ENCODE measurements at places on chromosomes 12 and 14.

DNA sequence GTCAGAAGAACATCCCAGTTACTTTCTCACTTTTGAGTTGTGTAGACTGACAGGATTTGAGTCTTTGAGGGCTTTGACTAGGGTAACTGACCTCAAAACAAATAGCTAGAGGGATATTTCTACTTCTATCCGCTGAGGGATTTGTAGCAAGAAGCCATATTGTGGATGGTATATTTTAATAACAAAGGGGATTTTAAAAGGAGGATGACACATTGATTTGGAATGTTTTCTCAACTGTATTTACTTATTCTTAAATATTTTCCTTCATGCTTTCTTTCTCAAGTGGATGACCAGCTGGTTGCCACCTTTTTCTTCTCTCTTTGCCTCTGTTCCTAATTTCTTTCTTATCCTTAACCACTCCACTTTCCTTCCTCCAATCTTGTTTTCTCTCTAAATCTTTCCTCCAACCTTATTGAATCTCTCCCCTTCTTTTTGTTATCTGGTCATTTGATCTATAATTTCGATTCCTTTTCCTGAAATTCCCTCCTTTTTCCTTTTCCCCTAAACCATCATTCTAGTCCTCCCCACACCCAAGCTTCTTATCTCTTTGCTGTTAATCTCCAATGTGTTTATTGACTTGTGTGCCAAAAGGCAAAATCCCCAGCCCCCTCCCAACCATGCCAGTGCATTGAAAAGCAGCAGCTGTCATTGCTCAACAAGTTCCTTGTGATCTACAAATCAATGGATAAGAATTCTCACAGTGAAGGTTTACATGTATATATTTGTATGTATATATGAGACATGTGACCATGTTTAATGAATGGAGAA lies 411.6 kb downstream of the RAD51B start:
- no peak for DNase-seq

GRCh38 chr12:89783359-89784060 lies 74.9 kb upstream of the ATP2B1 start:
- DNase-seq: no peak

DNA sequence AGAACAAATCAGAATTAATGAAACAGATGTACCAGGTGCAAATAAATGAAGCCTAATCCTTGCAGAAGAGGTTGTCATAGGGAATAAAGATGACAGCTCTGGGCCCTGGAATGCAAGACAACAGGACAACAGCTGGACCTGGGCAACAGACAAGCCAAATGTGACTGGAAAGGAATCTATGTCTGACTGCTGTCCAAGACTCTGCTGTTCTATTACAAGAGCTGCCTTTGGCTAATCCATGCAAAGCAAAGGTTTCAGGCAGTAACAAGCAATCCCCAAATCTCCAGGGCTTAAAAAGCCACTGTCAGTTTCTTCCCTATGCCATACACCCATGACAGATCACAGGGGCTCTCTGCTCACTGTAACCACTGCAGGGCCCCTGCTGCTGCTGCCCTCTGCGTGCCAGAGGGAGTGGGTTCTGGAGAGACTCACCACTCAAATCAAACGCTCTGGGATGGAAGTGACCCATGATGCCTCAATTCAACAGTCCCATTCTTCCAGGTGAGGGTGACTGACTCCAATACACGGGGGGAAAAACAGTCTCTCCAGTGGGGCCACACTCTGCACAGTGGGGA lies 218.9 kb upstream of the SFSWAP start:
- no peak for DNase-seq

- no peak for DNase-seq
Measured at GRCh38 chr12:71130521-71131069, 27.2 kb downstream of the TSPAN8 start.

GRCh38 chr14:72610096-72610830 lies 283.6 kb downstream of the DPF3 start:
- no peak for DNase-seq

- DNase-seq: no peak
Measured at GRCh38 chr14:69657950-69658355, 46.6 kb downstream of the SUSD6 start.

DNA sequence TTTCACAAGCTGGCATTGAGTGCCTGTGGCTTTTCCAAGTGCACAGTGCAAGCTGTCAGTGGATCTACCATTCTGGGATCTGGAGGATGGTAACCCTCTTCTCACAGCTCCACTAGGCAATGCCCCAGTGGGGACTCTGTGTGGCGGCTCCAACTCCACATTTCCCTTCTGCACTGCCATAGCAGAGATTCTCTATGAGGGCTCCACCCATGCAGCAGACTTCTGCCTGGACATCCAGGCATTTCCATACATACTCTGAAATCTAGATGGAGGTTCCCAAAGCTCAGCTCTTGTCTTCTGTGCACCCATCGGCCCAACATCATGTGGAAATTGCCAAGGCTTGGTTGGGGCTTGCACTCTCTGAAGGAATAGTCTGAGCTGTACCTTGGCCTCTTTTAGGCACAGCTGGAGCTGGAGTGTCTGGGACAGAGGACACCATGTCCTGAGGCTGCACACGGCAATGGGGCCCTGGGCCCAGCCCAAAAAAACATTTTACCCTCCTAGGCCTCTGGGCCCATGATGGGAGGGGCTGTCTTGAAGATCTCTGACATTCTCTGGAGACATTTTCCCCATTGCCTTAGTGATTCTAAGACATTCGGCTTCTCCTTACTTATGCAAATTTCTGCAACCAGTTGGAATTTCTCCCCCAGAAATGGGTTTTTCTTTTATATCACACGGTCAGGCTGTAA lies 313.3 kb upstream of the SFSWAP start:
- DNase-seq: no peak

Data from NCI-H1694 (cell line).